PC-9 (cell line): ENCODE measurements at places on chromosomes 6 and 20. TPM values are rescaled to one million over a fixed set of nuclear protein-coding genes. Genes with fewer than 3 reads are reported as not detected.

Gene SLC17A3
- not detected in 2 replicates for total RNA-seq

Gene CLPSL1
- not detected in 2 replicates for total RNA-seq

Gene C20orf144
- 0.18 and 0.20 TPM in 2 replicates for total RNA-seq

Gene HLA-DQA2
- total RNA-seq: not detected in 2 replicates

Gene POM121L2
- 0.26 TPM in 1 of 2 replicates, not detected in the other for total RNA-seq

Gene LTB
- total RNA-seq: 0.63 TPM in 1 of 2 replicates, not detected in the other

Gene TCF21
- not detected in 2 replicates for total RNA-seq

Gene RNF182
- 0.13 and 0.18 TPM in 2 replicates for total RNA-seq

Gene VIP
- total RNA-seq: not detected in 2 replicates

Gene B3GAT2
- total RNA-seq: not detected in 2 replicates

Gene CD109
- total RNA-seq: 46.8 and 50.7 TPM in 2 replicates

Gene SLC32A1
- total RNA-seq: not detected in 2 replicates

Gene SLC17A1
- total RNA-seq: not detected in 2 replicates

Gene RBPJL
- not detected in 2 replicates for total RNA-seq

Gene PBOV1
- total RNA-seq: not detected in 2 replicates

Gene BTN3A1
- 28.3 and 30.4 TPM in 2 replicates for total RNA-seq

Gene PRSS35
- not detected in 2 replicates for total RNA-seq

Gene FAM162B
- not detected in 2 replicates for total RNA-seq

Gene COX4I2
- total RNA-seq: not detected in 2 replicates

Gene SALL4
- total RNA-seq: 1.6 and 3.8 TPM in 2 replicates

Gene SLC4A11
- total RNA-seq: 46.1 and 57.8 TPM in 2 replicates

Gene ZDHHC14
- total RNA-seq: 5.6 and 6.8 TPM in 2 replicates

Gene PPIL1
- total RNA-seq: 19.0 and 28.4 TPM in 2 replicates

Gene DDX43
- total RNA-seq: 3.1 and 5.0 TPM in 2 replicates

Gene ZSCAN31
- total RNA-seq: 64.0 and 88.8 TPM in 2 replicates

Gene SLC22A7
- not detected in 2 replicates for total RNA-seq

Gene EFCAB8
- total RNA-seq: 1.1 TPM in 1 of 2 replicates, not detected in the other

Gene MUC22
- not detected in 2 replicates for total RNA-seq

Gene OR12D3
- not detected in 2 replicates for total RNA-seq

Gene SNAP91
- not detected in 2 replicates for total RNA-seq
